Thymus (tissue), 14 donors: ENCODE measurements at places on chromosomes 12 and 14.

DNA sequence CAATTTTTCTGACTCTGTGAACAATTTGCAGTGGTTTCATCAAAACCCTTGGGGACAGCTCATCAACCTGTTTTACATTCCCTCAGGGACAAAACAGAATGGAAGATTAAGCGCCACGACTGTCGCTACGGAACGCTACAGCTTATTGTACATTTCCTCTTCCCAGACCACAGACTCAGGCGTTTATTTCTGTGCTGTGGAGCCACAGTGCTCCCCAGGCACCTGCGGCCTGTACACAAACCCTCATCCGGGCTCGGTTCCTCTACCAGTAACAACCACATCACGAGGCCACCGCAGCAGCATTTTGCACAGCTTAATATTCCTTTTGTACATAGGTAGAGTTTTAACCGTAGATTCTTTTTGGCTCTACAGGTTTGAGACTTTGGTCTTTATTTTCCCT is 397.4 kb upstream of the OR4E1 start:
- peak; percentile 95 for DNase-seq

DNA sequence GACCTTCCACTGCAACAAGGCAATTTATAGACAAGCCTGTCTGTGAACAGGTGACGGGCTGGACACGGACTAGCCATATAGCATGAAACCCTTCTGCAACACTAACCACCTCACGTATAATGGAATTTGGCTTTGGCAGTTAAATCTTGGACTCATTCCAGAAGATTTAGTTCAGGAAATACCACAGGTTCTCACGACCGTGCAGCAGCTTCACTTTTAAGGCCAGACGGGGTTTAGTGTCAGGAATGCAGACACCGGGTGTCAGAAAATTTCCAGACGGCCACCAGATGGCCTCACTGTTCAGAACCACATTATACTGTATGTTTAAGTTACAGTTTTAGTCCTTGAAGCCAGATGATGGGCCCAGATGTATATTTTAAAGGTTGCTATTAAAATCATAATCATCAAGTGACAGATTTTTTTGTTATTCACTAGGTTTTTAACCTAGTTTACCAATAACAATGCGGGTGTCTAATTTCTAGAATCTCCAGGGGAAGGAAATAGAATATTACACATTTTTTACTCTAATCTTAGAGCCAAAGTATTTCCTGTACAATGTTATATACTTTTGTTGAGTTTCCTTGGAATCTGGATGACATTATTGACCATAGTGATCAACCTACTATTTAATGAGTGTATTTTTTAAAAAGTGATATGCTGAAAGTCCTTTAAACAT is 90.5 kb upstream of the TMPO start:
- peak; percentile 55 for DNase-seq

DNA sequence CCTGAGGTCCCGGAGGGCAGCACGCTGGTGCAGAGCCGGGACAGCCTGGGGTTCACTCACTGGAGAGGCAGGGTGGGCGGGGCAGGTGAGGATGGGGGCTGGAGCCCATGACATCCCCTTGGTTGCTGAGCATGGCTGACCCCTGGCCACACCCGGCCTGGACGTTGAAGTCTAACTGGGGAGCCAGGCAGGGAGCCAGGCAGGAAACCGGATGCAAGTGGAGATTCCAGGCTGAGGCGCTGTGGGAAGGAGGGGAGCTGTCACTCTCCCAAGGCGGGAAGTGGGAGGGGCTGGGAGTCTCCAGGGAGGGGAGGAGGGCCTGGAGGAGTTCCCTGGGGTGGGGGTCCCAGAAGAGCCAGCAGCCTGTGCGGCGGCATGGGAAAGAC is 7.7 kb upstream of the INF2 start:
- no peak for DNase-seq

DNA sequence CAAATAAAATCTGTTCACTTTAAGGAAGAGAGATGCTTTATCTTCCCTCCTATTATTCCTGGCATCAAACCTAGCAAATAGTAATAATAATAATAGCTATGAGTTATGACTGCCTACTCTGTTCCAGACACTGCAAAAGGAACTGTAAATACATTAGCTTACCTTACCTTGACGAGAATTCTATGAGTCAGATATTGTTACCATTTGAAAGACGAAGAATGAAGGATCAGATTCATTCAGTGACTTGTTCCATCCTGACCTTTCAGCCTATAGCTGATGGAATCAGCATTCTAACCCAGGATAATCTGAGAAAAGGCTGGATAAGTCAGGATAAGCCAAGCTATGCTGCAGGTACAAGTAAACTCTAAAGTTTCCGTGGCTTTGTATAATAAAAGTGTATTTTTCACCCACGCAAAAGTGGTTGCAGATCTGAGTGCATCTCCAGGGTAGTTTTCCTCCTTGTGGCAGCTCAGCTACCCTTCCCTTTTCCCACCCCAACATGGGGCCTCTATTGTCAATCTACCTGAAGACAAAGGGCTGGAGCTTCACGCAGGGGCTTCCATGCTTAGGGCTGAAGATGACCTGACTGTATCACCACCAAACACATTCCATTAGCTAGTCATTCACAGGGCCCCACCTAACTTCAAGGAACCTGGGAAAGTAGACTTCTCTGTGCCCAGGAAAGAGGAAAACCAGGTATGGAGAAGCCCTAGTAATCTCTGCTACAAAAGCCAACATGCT is 57.2 kb upstream of the CCND2 start:
- no peak for DNase-seq

DNA sequence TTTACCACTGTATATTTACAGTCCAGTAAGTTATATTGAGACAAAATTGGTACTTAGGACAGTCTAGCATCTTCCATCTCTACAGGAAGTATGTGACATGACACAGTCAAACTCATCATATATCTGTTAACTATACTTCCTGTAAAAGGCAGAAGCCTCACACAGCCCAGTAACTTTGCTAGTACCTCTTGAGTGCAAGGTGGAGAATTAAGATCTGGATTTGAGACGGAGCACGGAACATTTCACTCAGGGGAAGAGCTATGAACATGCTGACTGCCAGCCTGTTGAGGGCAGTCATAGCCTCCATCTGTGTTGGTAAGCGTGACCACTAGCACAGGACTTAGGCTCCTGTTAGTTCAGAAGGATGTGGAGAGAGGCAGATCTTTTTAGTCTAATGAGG is 333.7 kb upstream of the OR4E1 start:
- DNase-seq: peak; percentile 60

DNA sequence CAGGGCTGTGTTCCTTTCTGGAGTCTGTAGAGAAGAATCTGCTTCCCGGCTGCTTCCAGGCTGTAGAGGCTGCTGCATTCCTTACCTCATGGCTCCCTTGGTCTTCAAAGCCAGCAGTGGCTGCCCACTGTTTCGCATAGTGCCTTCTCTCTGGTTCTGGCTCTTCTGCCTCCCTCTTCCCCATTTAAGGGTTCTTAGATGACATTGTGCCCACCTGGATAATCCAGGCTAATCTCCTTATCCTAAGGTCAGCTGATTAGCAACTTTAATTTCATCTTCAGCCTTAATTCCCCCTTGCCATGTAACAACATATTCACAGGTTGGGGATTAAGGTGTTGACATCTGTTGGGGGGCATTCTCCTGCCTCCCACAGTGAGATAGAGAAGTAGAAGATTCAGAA is 208.6 kb upstream of the TMTC1 start:
- DNase-seq: no peak

GRCh38 chr14:92880851-92881250 is 42.1 kb upstream of the CHGA start:
- no peak for DNase-seq

DNA sequence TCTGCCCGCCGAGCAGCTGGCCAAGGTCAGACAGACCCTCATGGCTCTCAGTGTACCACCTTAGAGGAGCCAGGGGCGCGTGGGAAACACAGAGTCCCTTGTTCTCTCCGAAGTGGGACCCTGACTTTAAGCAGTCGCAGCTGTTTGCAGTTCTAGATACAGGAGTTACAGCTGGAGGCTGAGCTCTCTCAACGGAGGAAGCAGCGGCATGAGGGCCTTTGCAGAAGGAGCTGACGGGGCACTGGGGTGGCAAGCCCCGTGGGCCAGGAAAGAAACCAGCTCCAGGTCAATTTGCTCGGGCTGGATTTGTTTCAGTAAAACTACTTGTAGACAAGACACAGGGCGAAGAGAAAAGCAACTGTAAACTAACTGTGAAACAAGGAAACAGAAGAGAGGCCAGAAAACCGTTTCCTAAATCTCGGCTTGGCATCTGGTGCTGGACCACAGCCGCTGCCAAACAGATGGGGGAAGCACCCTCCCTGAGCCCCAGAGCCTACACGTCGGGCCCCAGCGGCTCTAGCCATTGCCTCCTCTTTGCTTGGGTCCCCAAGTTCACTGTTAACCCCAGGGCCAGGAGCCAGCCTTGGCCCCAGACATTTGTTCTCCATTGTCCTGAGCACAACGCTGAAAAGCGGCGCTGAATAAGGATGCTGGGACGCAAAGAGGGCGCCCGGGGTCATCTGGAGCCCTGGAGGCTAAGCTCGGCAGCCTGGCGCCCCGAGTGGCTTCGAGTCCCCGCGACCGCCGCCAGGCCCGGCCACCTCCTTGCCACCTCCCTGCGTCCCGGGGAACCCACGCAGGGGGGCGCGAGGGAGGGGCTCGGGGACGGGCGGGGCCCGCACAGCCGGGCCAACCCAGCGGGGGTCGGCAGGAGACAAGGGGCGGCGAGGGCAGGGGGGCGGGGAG is 914 bp upstream of the PACS2 start:
- DNase-seq: no peak

- DNase-seq: no peak
Observed at GRCh38 chr12:11577658-11578260, 71.7 kb upstream of the ETV6 start.
